CD4-positive, alpha-beta T cell treated with Interleukin-2 at 100 ng/mL for 4 hours (primary cell): ENCODE measurements at places on chromosomes 4 and X.

- DNase-seq: no peak
These were observed 17.2 kb upstream of the MYOZ2 start for GRCh38 chr4:119118397-119118796.

- no peak for DNase-seq
These were observed 36.1 kb downstream of the HEPH start for GRCh38 chrX:66200050-66200664.

DNA sequence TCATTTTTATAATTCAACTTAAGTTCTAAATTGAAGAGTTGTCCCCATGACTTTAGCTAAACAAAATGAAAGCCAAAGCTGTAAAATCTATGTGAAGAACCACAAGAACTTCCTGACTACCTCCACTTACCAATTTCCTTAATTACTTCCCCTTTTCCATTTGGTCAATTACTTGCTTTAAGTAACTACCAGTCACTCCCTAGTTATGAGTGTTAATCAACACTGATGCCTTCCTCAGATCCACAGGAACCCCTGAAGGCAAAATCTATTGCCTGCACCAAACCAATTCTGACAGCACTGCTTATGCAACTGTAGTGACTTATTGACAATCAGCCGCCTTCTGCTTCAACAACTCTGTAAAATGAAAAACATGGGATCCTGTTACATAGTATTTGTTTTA, 10.5 kb downstream of the RBMX start:
- no peak for DNase-seq

DNA sequence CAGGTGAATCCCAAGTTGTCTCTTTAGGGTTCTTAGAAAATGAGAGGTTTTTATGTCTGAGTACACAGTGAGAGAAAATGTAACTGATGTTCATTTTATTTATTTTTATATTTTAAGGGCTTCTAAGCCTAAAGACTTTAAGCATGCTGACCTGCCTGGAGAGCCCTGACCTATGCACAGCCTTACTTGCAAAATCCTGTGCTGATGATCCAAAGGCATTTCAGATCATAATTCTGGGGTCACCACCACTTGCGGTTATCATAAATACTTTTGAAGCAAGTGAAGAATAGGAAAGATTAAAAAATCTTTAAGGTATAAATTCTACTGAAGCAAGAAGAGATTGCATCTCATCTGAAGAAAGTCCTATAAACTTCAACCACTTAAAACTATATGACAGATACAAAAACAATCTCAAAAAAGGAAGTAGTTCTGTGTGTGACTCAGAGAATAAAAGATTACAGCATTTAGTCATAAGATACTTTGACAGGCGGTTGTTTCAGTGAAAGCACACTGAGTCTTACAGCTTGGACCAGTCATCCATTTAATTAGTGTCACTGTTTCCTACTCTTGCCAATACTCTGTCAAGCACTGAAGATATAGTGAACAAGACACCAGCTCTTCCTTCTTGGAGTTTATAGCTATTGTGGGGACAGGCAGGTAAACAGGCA, 245.2 kb upstream of the DIPK2B start:
- no peak for DNase-seq

DNA sequence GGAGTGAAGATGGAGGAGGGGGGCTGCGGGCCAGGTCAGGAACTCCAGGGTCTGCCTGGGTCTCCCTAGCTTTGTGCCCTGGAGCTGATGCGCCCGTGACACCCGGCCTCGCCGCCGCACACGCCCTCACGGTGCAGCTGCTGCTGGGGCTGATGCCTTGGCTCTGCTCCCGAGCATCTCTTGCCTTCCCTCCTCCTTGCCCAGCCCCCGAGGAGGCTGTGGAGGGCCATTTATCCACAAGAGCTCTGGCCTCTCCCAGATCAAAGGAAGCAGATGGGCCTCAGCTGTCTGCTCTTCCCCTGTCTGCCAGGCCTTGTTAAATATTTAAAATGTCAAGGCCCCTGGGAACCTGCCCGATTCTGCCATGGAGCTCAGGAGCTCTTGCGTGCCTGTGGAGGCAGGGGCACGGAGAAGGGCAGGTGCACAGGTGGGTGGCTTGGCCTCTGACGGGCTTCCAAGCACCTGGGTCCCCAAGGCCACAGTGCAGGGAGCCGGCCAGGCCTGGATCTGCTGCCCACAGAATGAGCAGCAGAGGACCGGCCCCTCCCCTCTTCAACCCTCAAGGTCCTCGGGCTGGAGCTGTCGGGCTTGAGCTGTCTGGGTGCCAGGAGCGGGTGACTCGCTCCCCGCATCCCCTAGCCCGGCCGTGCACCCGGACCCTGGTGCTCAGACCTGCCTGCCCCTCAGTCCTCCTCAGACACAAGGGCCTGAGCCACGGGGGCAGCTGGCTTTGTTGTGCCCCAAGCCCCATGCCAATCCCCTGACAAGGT, 20.3 kb downstream of the ATP2B3 start:
- DNase-seq: no peak

GRCh38 chr4:38014421-38014852, 54.2 kb downstream of the PTTG2 start:
- no peak for DNase-seq

- no peak for DNase-seq
These were observed 2.1 kb upstream of the SLC25A6 start for GRCh38 chrX:1393871-1394615.

- no peak for DNase-seq
These were observed 914.6 kb upstream of the INTU start for GRCh38 chr4:126718136-126718535.

DNA sequence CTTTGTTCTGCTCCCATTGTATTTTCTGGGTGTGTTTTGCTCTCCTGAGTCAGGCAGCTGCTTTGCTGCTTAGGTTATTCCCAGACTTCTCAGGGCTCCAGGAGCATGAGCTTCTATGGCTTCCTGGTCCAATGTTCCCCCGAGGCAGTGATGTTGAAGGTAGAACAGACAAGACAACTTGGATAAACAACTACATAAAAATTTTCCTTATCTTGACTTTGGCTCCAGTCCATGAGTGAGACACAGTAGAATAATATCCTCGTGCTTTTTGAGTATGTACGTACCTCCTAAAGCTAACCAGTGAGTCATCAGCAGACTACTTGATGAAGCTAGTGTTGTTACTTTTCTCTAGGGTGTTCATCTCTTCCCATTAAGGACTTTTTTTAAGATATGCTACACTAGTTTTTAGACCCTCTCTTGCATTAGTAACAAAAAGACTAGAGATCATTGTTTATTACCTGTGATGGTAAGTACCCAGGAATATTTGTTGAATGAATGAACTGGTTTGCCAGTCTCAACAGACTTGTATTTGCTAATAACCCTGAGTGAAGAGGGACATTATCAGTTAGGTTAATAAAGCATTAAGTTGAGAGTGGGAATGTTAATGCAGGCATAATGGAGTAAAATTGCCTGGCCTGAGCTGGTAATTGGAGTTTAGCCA, 131.9 kb downstream of the FHIP1A start:
- DNase-seq: no peak

DNA sequence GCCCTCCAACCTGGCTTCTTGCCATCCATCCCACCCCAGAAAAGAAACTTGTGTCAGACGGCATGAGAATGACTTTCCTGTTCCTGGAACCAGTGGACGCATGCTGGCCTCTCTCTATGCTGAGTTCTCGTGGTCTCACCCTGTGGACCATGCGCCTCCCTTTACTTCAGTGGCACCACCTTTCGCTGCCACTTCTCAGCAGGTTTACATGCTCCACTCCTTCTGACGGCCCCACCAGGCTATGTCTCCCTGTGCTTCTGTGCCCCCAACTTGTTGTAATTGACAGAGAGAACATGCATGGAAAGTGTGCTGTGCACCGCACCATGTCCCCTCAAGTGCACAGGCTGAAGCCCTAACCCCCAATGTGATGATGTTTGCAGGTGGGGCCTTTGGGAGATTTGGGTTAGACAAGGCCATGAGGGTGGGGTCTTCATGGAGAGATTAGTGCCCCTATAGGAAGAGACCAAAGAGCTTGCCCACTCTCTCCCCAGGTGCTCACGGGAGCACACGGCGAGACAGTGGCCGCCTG, 3.1 kb upstream of the PPP2R2C start:
- DNase-seq: no peak

GRCh38 chr4:22686141-22686540, 6.6 kb upstream of the GBA3 start:
- DNase-seq: no peak

- no peak for DNase-seq
These were observed 220.6 kb upstream of the ZC4H2 start for GRCh38 chrX:65196758-65197360.

GRCh38 chr4:1077711-1078477, 35.5 kb downstream of the RNF212 start:
- no peak for DNase-seq

DNA sequence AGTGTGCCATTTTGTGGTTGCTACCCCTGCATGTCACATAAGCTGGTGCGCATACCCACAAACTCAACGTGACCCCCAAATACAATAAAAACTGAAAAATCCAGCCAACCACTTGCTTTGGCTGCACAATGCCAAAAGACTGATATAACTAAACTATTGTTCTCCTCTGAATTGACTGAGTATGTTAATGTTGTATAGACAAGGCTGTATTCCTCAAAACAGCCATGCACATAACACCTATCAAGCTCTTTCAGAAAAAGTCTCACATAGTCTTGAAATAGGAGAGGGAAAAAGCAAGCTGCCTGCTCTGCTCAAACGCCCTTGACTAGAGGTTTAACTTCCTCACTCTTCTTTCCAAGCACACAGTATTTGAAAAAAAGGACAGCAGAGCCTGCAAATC, 126.4 kb upstream of the NOCT start:
- DNase-seq: no peak

GRCh38 chr4:94588896-94589693, 137.4 kb downstream of the PDLIM5 start:
- no peak for DNase-seq

- no peak for DNase-seq
These were observed 218.9 kb downstream of the FBXW7 start for GRCh38 chr4:152316969-152317368.

DNA sequence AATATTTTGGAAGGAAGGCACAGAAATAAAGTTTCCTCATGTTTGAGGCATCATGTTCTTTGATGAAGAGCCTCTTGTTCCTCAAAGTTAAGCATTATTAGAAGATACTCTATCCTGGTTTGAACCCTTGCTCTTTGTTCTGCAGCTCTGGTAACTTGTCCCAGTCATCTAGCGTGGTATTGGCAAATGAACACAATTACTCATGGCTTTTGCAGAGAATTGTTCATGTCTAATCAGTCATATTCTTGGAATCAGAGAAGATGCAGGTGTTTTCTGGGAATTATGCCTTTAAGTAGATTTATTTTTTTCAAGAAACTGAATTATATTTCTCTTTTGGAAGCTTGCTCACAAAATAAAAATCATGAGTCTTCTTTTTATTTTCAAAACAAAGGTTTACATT, 52.9 kb upstream of the HPGDS start:
- DNase-seq: no peak

DNA sequence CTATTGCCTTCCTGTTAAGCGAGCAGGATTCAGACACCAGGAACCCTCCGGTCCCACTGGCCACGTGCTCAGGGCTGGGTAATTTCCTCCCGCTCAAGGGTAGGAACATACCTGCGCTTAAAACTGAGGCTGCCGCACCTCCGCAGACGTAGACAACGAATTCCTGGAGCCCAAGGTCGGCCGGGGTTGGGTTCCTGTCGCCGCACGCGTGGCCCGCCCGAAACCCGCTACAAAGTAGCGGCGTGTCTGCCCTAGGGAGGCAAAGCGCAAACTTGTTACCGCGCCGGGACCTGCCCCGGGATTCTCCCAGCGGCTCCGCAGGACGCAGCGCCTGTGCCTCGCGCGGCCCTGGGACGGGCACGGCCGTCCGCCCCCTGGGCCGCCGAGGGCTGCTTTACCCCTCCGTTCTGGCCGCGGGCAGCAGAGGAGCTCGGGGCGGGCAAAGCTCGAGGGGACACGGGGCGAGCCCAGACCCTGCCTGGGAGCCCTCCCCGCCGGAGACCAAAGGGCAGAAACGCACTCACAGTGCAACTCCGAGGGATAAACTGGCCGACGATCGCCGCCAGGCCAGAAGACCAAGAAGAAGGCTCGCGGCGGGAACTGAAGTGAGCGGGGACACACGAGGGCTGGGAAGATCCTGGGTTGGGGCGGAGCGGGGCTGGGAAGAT, at the start of gene ERVMER34-1:
TSS of gene ERVMER34-1 (minus strand) at position 607 of the 668 bp plus-strand sequence. CDS start 5,905 bp downstream, outside the sequence.
- DNase-seq: no peak

DNA sequence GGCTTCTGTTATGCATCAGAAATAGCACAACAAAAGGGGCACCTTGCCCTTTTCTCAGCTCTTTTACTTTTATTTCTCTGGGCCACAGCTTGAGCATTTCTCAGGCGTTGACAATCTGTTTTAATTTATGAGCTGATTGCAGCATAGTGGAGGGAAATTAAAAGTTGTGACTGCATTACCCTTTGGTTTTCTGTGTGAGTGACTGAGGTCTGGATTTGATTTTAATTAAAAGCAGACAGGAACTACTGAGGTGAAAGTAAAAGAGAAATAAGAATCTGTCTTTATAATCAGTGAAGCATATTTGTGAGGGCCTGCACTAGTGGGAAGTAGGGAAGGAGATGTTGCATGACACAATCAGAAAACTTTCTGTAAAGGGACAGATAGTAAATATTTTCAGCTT, 43.4 kb upstream of the GEMIN8 start:
- no peak for DNase-seq

GRCh38 chr4:100929758-100930157, 411.9 kb upstream of the EMCN start:
- no peak for DNase-seq

- DNase-seq: no peak
These were observed 1.2 kb upstream of the BLTP1 start for GRCh38 chr4:122150931-122151330.
